ENCODE measurements at places on chromosomes 12 and 14.

DNA sequence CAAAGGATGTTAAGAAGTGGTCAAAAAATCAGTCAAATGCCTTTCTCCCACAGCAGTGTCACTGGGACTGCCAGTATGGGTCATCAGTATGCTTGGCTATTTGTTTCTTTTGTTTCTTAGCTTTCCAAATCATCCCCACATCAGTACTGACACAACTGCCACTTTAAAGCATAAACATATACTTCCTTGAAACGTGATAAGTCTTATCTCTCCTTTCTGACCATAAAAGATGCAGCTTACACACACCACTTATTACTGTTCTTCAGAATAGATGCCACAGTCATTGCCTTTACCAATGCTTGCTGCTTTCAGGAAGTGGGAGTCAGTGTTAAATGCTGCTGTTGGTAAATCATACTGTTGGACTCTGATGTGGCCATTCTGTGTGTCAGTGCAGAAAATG lies 18.6 kb upstream of the GARIN2 start:
- DNase-seq = no peak

GRCh38 chr14:48857366-48857765 lies 728.8 kb downstream of the RPS29 start:
- no peak for DNase-seq

DNA sequence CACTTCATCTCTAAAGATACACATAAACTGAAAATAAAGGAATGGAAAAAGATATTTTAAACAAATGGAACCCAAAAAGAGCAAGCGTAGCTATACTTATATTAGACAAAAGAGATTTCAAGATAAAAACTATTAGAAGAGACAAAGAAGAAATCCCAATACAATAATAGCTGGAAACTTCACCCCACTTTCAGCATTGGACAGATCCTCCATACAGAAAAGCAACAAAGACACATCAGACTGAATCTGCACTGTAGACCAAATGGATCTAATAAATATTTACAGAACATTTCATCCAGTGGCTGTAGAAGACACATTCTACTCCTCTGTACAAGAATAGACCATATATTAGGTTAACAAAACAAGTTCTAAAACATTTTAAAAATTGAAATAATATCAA lies 117.6 kb upstream of the PDE3A start:
- no peak for DNase-seq

DNA sequence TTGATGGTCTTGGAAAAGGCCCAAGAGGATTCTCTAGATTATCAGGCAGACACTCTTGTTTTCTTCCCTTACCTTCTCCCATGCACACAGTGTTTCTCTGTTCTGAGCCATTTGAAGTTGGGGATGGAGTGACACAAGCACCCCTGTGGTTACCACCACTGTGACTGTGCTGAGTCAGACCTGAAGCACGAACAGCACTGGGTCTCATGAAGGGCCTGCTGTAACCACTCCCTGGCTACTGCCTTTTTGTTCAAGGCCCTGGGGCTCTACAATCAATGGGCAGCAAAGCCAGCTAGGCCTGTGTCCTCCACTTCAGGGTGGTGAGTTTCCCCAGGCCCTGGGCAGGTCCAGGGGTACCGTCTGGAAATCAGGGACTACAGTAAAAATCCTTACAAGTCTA lies 65.5 kb downstream of the TSPAN8 start:
- DNase-seq = peak; percentile 70

DNA sequence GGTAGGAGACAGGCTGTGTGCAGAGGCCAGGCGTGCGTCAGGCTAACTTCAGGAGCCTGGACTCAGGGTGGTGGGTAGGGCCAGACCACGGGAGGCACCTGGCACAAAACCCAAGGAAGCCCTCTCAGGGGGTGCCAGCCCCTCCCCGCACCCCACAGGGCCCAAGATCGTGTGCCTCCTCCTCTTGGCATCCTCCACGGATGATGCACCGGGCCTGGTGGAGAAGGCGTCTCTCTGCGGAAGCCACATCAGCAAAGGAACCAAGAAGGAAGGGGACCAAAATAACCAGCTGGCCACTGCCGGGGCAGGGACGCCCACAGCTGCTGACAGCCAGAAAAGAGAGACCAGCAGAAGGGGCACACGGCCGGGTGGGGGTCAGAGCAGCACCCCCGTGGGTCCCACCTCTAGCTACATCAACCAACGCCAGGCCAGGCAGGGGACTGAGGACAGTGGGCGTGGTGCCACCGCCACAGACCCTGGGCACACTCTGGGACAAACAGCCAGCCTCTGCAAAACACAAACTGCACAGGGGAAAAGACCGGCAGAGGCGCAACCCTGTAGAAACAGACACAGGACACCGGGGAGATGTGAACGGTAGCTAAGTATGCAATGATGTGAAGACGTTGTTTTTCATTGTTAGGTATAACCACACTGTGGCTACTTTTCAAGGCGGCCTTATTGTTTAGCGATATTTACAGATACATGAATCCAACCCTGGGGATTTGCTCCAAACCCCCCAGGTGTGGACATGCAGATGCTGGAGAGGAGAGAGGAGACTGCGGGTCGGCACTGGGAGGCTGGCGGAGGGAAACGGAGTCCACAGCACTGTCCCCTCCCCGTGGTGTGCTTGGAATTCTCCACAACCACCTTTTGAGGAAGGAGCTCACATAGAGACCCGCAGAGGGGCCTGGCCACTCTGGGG lies 26.1 kb upstream of the C14orf180 start:
- no peak for DNase-seq

GRCh38 chr14:78157494-78158437 lies 12.4 kb upstream of the NRXN3 start:
- DNase-seq = peak; percentile 47

DNA sequence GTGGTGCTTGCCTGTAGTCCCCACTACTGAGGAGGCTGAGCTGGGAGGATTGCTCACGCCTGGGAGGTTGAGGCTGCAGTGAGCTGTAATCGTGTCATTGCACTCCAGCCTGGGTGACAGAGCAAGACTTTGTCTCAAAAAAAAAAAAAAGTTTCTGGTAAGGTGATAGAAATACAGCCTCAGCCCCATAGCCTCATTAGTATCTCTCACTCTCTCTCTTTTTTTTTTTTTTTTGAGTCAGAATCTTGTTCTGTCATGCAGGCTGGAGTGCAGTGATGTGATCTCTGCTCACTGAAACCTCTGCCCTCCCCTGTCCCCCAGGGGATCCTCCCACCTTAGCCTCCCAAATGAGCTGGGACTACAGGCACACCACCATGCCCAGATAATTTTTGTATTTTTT lies 19.2 kb downstream of the MTHFD1 start:
- DNase-seq = no peak
